IgD-negative memory B cell (primary cell): ENCODE measurements at places on chromosomes 4 and X. TPM values are rescaled to one million over a fixed set of nuclear protein-coding genes. Genes with fewer than 3 reads are reported as not detected.

Gene UPF3B
- 12.4 TPM for polyA plus RNA-seq

Gene POLR2B
- 39.8 TPM for polyA plus RNA-seq

Gene TXK
- 3.4 TPM for polyA plus RNA-seq

Gene ETNPPL
- not detected for polyA plus RNA-seq

Gene BCAP31
- polyA plus RNA-seq = 254 TPM

Gene AFF2
- polyA plus RNA-seq = not detected

Gene SLC6A14
- polyA plus RNA-seq = not detected

Gene FGD1
- polyA plus RNA-seq = 0.55 TPM

Gene HOPX
- 84.2 TPM for polyA plus RNA-seq

Gene HTN1
- polyA plus RNA-seq = not detected

Gene PABPC1L2A
- not detected for polyA plus RNA-seq

Gene DSPP
- not detected for polyA plus RNA-seq

Gene PDLIM3
- polyA plus RNA-seq = 0.13 TPM

Gene ENPEP
- polyA plus RNA-seq = not detected

Gene STK32B
- not detected for polyA plus RNA-seq

Gene ANKRD50
- not detected for polyA plus RNA-seq

Gene SLC6A8
- 0.08 TPM for polyA plus RNA-seq

Gene REELD1
- not detected for polyA plus RNA-seq

Gene TRPC5OS
- polyA plus RNA-seq = not detected

Gene ITM2A
- polyA plus RNA-seq = 59.0 TPM

Gene CNGA1
- polyA plus RNA-seq = not detected

Gene PNMA6F
- not detected for polyA plus RNA-seq

Gene COX7B2
- polyA plus RNA-seq = not detected

Gene PRR32
- polyA plus RNA-seq = not detected

Gene SSR4
- 395 TPM for polyA plus RNA-seq

Gene MAGEA2
- not detected for polyA plus RNA-seq

Gene PABPC1L2B
- not detected for polyA plus RNA-seq

Gene MYOZ2
- not detected for polyA plus RNA-seq

Gene P2RY4
- polyA plus RNA-seq = not detected

Gene KLHL34
- polyA plus RNA-seq = 0.83 TPM

Gene CT47B1
- polyA plus RNA-seq = not detected

Gene HPGDS
- not detected for polyA plus RNA-seq

Gene PSAPL1
- not detected for polyA plus RNA-seq

Gene UGT2B10
- polyA plus RNA-seq = not detected

Gene ARHGAP6
- polyA plus RNA-seq = 0.97 TPM

Gene YY2
- 0.43 TPM for polyA plus RNA-seq

Gene ANK2
- not detected for polyA plus RNA-seq

Gene MUC7
- polyA plus RNA-seq = not detected

Gene ADH1B
- polyA plus RNA-seq = not detected

Gene ACOX3
- polyA plus RNA-seq = 13.1 TPM
